ENCODE measurements at places on chromosomes 2 and 18.

DNA sequence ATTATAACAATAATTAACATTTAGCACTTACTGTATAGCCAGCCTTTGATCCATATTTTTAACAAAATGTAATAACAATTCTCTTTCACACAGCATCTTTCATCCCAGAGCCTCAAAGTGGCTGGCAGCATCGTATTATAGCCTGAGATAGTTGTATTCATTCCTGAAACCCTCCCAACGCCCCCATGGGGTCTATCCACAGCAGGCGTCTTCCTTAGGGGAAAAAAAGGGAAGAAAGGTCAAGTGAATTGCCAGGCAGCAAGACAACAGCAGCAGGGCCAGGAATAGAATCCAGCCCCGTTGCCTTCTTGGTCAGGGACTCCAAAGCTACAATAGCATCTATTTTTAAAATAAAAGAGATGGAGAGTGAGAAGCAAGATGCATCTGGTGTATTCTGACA, 424.4 kb upstream of the ID2 start:
- no peak for DNase-seq

- DNase-seq, result no peak
Observed at GRCh38 chr2:156511803-156512202, 75.6 kb downstream of the GPD2 start.

GRCh38 chr18:12749121-12749520, 46.3 kb downstream of the PSMG2 start:
- no peak for DNase-seq

DNA sequence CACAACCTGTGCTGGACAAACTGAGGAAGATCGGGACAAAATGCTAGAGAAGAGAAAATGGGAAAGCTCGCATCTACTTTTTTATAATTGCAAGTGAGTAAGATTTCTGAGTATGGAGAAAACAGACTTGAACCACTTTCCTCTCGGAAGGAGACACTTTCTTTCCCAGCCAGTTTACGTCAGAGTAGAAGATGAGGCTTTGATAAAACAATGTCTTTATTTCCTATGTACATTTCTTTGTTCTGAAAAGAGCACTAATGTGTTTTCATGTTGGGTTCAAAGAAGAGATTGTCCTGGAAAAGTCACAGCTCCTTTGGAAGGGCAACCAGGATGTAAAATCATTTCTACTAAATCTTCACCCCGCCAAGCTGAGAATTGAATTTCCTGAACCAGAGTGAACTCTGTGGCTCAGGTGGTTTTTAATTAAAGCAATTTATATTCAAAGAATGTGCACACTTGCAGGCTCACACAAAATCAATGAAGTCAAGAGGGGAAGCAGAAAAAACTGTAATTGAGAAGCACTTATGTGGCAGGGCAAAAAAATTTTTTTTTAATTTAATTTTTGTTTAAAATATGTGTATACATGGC, 23.4 kb upstream of the ITGA6 start:
- no peak for DNase-seq

DNA sequence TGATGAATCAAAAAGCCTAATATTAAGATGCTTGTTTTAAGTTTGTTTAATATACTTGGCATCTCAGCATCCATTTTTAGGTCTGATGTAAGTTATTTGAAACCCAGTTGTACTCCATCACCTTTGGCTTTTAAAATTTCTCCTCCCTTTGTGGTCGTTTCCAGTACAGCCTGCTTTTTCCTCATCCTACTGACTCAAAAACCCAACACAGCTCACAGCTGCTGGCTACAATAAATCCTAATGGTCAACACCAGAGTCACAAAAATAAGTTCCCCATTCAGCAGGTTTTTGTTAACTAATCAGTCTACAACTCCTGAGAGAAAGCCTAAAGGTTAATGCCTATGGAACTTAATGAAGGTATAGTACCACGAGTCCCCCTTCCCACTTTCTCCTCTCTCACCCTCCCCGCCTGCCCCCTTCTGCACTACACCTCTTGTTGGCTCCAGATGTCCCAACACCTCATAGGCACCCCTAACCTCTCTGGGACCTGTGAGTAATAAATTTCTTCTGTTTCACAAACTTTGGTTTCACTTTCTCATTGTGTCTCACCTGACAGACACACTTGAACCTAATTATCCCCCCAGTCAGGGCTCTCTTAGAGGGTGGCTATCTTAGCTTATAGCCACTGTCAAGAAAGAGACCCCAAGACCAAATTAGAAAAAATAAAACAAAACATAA, 148.6 kb downstream of the GALNT1 start:
- no peak for DNase-seq

- DNase-seq, result no peak
Observed at GRCh38 chr2:177053038-177053437, 159.6 kb upstream of the HNRNPA3 start.

DNA sequence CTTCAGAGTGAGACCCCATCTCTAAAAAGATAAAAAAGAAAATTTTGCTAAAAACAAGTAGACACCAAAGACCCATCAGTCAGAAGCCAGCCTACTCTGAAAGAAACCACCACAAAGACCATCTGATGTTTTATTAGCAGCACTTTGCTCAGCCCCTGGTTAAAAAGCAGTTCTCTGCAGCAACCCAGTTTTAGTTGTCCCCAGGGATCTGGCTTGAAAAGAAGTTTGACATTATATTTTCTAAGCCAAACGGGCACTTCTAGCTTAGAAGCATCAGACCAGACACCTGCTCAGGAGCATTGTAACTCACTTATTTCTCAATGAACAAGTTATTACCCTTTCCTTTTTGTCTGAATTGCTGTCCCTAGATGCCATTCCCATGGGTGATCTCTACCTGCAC, 164.2 kb upstream of the ETAA1 start:
- DNase-seq, result no peak

- DNase-seq, result no peak
Observed at GRCh38 chr18:37641573-37641972, 76.0 kb upstream of the CELF4 start.

DNA sequence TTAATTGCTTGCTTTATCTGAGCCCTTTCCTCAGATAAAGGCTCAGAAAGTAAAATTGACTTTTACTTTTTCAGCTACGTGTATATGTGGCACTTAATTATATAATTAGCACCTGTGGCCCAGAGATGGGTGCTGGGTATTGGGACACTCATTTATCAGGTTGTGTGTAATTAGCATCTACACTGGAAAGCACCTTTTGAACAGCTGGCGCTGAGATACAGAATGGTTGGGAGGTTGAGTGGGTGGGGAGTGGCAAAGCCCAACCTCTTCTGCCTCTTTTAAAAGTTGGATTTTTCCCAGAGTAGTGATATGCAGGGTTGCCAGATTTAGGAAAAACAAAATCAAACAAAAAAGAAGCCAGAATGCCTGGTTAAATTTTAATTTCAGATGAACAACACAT, 23.9 kb downstream of the SPTBN1 start:
- no peak for DNase-seq

DNA sequence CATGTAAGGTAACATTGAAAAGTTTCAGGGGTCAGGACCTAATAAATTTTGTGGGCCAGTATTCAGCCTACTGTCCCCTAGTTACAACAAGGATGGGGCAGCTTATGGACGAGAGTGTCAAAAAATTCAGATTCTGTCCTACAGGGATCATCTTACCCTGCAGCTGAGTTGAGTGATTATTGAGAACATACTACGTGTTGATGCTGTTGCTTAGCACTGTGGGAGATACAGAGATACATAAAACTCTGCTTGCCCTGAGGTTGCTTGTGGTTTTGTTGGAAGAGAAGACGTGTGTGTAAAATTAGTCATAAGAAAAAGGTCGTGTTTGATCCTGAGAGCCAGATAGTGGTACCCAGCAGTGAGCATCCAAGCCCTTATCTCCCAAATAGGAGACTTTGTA, 253.2 kb downstream of the NEDD4L start:
- DNase-seq, result no peak

- DNase-seq, result no peak
Observed at GRCh38 chr2:180516232-180516631, 464.2 kb upstream of the UBE2E3 start.

- DNase-seq, result no peak
Observed at GRCh38 chr2:213175673-213176247, 24.3 kb upstream of the IKZF2 start.

GRCh38 chr2:72149556-72150156, 2.0 kb upstream of the CYP26B1 start:
- no peak for DNase-seq

Measured in stimulated activated CD4-positive, alpha-beta T cell treated with anti-CD3 and anti-CD28 coated beads, Interleukin-15, amount 100 ng/mL, for 1 hour (primary cell).